ENCODE measurements at places on chromosomes 1 and 21.

DNA sequence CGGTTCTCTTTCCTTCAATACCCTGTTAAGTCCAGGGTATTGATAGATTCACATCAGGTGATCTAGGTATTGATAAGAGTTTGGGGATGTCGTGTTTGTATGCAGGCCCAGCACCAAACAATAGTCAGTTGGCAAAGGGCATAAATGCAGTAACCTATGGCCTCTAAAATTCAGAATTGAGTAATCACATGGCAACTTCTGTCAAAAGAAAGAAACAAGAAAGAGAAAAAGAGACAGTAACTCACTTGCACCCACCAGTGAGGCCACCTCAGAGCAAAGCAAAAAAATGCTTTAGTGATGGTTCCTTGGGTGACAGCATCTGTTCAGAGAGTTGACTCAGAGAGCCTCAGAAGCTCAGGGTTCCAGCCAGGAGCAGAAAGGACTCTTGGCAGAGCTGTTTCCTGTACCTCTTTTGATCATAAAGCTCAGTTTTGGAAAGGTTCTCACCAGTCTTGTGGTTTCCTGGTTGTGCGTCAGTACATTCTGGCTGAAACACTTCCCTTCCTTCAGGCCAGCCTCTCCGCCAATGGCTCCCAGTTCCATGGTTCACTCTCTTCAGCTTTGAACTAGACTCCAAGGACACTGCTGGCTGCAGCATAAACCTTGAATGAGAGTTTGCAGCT is 70.1 kb upstream of the GORAB start:
- DNase-seq: no peak

DNA sequence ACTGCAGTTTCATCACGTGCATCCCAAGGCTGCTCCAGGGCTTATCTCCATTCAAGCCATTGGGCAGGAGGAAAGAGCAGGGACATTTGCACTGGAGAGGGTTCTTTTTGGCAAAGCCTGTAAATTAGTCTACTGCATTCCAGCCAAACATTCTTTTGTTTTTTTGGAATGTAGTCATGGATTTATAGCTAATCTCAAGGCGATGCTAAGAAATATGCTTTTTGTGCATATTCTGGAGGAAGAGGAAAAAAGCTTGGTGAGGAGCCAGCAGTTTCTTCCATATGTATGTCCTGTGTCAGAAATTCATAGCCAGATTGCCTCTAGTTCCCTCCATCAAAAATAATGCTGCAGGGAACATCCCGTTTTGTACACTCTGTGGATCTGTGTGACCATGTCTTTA is 221.4 kb downstream of the BACH1 start:
- no peak for DNase-seq

- DNase-seq: no peak
Measured at GRCh38 chr21:28654406-28654805, 338.3 kb downstream of the LTN1 start.

GRCh38 chr1:11272544-11272831 is 510 bp upstream of the UBIAD1 start:
- DNase-seq: no peak

- no peak for DNase-seq
Measured at GRCh38 chr1:187629075-187629474, 800.3 kb downstream of the PLA2G4A start.

GRCh38 chr1:214446772-214447556 is 104.4 kb downstream of the PTPN14 start:
- DNase-seq: no peak
